ENCODE measurements at places on chromosomes 1 and 21.

- no peak for DNase-seq
These were observed 51.6 kb downstream of the BACH1 start for GRCh38 chr21:29350246-29350779.

GRCh38 chr1:20368866-20369470 is 78.3 kb downstream of the VWA5B1 start:
- no peak for DNase-seq

DNA sequence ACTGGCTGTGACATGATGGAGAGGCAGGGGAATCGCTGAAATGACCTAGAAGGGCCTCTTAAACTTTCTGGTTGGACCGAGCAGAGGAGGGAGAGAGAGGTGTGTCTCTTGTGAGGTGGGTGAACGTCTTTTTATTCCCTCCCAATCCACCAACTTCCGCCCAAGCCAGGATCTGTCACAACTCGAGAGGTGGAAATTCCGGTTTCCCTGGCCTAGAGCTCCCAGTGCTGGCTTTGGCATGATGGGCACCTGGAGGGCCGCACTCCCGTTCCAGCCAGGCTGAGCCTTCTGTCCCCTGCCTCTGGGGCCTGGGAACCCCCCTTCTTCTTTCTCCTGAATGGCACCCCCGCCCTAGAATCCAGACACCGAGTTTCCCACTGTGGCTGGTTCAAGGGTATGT is at the start of gene SEMA4A:
Gene SEMA4A, plus strand, starts transcription at position 224 of the 400 bp plus-strand sequence. CDS start 994 bp downstream, outside the sequence.
- no peak for DNase-seq

DNA sequence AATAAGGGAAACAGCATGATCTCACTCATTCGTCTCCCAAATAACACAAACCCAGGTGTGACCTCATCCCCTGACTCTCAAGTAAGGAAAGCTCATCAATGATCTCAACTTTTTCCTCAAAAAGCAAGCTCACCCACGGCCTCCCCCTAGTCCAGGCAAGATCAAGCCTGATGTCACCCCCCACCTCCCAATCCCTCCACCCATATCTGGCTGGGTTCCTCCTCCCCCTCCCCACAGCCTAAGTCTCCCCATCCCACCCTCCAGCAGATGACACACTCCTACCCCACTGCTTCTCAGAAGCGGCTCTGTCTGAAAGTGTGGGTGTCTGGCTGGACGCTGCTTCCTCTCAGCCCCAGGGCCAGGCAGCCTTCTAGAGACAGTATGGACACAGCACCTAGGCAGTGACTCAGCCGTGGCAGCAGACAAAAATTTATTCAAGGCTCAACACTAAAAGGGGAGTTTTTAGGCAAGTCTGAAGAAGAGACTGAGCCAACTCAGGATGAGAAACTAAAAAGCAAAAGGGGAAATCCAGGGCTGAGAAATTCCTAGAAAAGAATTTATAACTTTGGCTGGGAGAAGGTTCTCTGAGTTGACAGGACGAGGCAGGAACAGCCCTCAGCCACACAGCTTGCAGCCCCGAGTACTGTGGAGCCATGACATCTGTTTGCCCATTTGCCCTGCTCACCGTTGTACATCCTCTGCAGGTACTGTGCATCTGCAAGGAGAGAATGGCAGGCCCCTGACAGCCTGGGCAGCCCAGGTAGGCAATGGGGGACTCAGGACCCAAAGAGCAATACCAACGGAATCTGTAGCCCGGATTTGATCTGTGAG is 81.6 kb upstream of the LRRC8D start:
- DNase-seq = no peak

GRCh38 chr1:186781730-186782129 is 47.0 kb upstream of the PLA2G4A start:
- no peak for DNase-seq

- DNase-seq = no peak
These were observed at the start of gene DNALI1 for GRCh38 chr1:37556712-37557196. Gene DNALI1, plus strand, starts transcription at chr1:37556940. Its CDS starts 55 bp downstream, at chr1:37556995.

DNA sequence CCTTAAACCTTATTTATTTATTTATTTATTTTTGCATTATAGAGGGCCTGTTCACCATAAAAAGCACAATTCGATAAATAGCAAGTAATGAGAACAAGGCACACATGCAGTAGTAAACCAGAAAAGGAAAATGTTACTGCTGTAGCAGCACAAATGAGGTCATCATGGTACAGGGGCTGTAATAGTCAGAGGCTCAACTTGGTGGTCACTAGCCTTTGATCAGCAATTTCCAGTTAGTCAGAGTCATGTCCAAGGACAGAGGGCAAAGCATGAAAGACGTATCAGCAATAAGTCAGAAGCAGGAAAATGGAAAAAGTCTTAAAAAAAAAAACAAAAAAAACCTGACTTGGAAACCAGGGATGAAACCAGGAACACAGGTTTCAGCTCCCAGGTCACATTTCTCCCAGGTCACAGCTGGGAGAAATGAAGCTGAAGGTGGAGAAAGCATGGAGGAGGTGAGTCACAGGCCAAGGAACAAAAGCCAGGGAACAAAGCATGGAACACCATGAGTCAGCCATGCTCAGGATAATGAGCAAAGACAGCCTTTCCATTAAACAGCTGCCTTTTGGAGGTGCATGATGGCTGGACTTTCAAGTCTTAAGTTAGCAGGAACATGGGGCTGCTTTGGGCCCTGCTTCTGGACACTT is 556.3 kb downstream of the LTN1 start:
- DNase-seq = no peak

- no peak for DNase-seq
These were observed 30.2 kb upstream of the MGST3 start for GRCh38 chr1:165600793-165601192.

DNA sequence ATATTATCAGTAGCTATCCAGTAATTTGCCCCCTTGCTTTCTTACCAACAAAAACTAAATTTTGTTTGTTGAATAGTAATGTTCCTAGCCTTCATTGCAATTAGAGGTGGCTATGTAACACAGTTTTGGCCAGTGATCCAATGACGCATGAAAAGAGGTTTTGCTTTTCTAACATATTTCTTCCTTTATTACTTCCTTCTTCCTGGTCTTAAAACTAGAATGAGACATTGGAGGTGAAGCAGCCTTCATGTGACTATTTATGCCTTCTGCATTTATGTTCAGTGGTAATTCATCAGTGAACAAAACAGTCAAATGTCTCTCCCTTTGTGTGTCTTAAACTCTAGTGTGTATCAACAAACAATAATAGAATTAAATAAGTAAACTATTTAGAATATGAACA is 35.5 kb downstream of the LRIF1 start:
- DNase-seq = no peak

DNA sequence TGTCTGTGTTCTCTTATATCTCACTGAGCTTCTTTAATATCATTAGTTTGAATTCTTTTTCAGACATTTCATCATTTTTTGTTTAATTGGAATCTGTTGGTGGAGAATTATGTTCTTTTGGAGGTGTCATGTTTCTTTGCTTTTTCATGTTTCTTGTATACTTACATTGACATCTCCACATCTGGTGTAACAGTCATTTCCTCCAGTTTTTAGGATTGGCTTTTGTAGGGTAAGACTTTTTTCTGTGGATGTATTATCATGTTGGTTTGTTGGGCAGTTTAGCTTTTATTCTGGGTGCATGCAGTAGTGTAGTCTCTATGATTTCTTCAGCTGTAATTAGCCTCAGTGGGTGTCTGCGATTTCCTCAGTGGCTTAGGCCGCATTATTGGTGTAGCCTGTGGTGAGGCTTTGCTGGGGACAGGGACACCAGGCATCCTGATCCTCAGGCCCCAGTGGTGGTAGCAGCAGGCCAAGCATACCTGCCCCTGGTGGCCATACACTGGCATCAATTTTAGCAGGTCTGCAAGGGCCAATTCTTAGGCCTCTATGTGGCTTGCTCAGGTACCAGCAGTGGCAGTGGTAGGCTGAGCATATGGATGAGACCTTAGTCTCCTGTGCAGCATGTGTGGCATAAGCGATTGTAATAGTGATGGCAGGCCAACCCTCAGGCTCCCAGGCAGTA is 77.6 kb upstream of the SAMD13 start:
- no peak for DNase-seq

DNA sequence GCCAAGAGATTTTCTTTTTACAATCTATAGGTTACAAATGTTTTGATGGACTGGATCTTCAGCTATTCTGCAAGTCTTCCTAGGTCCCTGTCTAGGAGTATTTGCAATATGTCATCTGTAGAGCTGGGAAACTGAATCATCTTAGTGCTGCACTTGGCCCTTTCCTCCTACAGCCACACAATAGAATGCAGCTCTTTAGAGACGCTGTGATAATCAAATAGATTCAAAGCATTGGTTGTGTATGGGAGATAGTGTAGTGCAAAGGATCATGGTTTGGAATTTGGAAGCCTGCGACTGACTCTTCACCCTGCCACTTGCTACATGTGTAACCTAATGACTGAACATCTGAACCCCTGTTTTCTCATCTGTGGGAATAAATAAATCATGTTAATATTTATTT is 93.7 kb downstream of the AK5 start:
- DNase-seq = no peak

DNA sequence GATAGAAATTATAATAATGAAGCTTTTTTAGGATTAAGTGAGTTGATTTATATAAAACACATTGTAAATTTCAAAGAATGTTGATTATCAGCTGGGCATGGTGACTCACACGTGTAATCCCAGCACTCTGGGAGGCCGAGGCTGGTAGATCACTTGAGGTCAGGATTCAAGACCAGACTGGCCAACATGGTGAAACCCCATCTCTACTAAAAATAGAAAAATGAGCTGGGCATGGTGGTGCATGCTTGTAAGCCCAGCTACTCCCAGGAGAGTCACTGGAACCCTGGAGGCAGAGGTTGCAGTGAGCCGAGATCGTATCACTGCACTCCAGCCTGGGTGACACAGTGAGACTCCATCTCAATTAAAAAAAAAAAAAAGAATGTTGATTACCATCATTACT is 18.4 kb downstream of the ADAMTS1 start:
- no peak for DNase-seq

DNA sequence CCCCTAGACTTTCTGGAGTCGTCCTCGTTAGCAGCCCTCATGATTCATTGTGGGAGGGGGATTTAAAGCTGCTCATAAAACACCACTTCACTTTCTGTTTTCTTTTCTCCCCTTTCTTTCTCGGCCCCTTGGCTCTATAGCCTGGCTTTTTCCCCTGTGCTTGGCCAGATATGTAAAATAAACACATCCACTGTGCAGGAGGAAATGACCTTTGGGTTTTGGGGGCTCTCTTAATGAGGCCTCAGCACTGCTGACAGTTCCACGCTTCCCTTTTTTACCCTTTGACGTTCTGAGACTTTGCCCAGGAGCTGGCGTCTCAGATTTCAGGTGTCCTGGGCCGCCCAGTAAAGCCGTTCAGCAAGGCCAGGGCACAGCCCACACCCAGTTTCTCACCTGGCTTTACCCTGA is 65.7 kb downstream of the RUNX3 start:
- DNase-seq = no peak

DNA sequence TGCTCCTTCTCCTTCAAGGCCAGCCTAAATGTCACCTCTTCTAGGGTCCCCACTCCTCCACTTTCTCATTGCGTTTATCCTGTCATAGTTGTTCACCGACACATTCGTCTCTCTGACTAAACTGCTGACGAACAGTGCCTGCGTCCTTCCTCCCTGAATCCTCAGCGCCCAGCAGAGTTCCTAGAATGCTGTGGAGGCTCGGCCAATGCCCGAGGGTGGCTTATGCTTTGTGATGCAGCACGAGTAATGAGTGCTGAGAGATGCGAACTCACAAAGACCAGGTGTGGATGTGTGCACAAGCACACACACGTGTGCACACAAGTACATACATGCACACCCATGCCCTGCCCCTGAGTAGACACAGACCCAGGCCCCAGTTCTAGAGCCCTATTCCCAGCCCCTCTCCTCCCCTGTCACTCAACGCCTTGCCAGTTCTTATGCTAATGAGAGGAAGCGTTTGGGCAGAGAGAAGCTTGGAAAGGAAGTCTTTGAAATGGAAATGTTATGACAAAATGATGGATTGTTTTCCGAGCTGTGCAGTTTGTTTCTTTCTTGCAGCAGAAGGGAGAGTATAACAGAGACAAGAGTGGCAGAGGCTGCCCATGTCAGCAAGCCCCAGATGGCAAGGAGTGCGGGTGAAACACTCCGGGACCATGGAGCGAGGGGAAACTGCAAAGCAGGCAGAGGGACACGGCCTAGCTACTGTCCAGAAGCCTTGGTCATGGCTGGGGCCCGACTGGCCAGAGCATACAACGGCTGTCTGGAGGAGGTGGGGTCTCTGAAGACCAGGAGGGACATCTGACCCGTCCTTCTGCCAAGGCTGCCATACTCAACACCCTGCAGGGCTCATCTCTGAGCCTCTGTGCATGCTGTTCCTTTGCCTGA is 24.2 kb downstream of the KCNA10 start:
- no peak for DNase-seq

- DNase-seq = no peak
These were observed 22.1 kb upstream of the SH3D21 start for GRCh38 chr1:36284061-36284460.

- no peak for DNase-seq
These were observed 3.9 kb upstream of the EFNA1 start for GRCh38 chr1:155123801-155124200.

GRCh38 chr1:33282791-33283190 is 26.5 kb downstream of the ZNF362 start:
- DNase-seq = no peak

GRCh38 chr1:201230676-201231075 is 40.1 kb downstream of the IGFN1 start:
- no peak for DNase-seq

GRCh38 chr1:248730507-248731335 is 24.8 kb downstream of the LYPD8 start:
- DNase-seq = no peak

DNA sequence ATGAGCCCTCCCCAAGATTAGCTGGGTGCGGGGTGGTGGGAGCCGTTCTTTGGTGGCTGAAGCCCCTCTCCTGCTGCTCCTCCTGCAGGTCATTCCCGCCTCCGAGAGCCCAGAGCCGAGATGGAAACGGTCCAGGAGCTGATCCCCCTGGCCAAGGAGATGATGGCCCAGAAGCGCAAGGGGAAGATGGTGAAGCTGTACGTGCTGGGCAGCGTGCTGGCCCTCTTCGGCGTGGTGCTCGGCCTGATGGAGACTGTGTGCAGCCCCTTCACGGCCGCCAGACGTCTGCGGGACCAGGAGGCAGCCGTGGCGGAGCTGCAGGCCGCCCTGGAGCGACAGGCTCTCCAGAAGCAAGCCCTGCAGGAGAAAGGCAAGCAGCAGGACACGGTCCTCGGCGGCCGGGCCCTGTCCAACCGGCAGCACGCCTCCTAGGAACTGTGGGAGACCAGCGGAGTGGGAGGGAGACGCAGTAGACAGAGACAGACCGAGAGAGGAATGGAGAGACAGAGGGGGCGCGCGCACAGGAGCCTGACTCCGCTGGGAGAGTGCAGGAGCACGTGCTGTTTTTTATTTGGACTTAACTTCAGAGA is 448 bp downstream of the G0S2 start:
- DNase-seq = no peak

GRCh38 chr21:41975391-41976272 is 21.8 kb upstream of the C2CD2 start:
- no peak for DNase-seq
